ENCODE measurements at places on chromosomes 11 and 22.

GRCh38 chr11:111688013-111688412, 78.2 kb downstream of the PPP2R1B start:
- DNase-seq, result no peak

DNA sequence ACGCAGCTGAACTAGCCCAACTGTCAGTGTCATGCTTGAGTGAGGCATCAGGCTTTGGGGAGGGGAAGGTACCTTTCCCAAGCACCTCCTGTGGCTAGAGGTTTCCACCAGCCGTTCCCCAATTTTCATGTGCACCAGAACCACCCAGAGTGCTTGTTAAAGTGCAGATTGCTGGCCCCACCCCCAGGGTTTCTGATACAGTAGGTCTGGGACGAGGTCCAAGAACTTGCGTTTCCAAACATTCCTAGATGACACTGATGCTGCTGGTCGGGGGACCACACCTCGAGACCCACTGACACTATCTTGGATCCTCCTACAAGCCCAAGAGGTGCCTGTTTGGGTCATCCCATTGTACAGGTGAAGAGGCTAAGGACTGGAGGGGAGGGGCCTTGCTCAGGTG, 59.8 kb downstream of the PDE2A start:
- DNase-seq, result no peak

GRCh38 chr11:77182542-77183430, 54.7 kb downstream of the MYO7A start:
- DNase-seq, result no peak

GRCh38 chr11:10323793-10324170, 18.9 kb downstream of the ADM start:
- no peak for DNase-seq

DNA sequence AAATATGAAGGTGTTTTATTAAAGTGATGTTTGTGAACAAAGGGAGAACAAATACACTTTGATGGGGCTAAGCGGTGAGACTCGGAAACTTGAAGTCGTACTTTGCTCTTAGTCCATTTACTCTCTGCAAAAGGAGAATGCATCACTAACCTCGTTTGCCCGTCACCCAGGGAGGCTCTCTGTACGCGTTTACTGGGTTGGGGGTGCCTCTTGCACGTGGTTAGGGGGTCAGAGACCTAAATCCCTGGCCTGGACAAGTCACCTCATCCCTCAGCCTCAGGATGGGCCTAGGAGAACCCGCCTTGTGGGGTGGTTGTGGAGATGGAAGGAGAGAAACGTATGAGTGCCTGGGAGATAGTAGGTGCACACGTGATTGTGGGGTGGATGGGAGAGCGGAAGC, 803 bp upstream of the IFT27 start:
- no peak for DNase-seq

DNA sequence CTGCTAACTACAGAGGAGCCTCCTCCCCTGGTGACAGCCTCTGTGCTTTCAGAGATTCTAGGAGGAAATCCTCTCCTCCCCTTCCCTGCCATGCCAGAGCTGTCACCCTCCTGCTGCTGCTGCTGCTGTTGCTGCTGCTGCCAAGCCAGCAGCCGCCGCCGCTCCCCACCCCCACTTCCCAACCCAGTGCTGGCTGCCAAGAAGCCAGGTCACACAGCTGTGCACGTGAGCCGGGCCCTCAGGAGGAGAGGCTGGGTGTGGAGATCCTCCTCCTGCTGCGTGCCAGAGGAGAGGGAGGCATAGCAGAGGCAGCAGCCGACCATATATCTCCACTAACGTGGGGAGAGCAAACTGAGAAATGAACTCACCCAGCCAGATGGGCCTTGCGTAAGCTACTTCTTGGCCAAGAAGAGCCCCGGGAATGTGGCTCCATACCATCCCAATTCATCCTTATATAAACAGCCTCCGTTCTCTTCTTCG, 12.4 kb downstream of the CRY2 start:
- no peak for DNase-seq

DNA sequence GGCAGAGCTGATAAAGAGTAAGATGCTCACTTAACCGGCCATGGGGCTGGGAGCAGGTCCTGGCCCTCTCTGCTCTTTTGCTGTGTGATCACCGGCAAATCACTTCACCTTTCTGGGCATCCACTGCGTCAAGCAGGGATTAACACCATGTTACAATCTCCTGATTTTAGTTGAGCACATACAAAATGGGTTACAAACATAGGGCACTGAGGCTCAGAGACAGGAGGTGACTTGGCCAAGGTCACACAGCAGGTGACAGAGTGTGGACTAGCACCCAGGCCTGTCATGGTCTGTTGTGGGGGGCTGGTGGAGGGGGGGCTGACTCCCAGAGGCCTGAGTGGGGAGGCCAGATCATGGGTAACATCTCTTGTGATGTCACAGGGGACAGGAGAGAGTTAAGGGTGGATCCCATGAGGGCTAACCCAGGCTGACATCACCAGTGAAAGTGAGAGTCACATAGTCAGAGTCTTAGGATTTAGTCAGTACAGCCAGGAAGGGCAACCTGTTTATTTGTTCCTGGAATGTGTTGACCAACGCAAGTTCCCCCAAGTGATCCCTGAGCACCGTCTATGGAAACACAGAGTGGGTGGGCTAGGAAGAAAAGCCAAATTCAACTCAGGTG, 27.8 kb downstream of the GDPD5 start:
- no peak for DNase-seq

DNA sequence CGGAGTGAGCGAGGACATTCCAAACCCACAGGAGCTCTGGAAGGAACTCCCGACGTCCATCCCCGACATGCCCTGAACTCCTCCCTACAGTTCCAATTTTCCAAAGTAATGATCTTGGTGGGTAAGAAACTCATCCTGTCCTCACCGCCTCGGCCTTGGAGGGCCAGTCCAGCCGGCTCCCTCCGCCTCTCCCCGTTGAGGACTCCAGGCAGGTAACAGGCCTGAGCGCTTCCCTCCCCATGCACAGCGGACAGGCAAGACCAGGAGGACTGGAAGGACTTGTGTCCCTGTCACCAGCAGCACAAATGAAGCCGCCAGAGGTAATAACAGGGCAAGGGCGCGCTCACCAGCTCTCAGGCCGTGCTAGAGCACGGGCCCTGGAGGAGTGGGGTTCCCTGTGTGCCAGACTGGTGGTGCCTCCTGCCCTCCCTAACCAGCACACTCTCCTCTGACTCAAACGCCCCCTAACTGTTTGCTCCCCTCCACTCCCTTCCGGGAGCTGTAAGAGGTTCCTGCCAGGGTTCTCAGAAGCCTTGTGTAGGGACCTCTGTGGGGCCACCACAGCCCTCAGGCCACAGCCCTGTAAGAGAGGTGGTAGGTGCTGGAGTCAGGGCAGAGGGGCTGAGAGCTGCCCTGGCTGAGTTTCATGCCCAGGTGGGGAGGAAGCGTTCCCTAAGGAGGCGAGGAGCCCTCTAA, 17.1 kb downstream of the OVOL1 start:
- no peak for DNase-seq

DNA sequence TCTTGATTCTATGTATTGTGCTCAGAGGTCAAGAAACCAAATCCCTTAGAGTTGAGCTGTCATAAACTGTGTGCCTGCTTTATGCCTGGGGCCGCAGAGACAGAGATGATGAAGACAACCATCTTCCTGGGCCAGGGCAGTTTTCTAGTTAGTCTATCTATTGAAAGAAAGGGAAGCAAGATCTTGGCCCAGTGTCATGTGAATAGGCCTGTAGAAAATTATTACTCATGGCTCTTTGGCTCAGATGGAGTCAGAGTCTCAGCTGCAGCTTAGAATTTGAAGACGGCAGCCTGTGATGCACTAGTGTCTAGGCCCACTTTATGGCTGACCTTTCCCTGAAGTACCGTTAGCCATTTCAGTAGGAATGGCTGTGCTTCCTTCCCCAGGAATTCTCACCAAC, 112.0 kb downstream of the DBX1 start:
- DNase-seq, result no peak

- DNase-seq, result no peak
These were observed 5.5 kb downstream of the EHD1 start for GRCh38 chr11:64872790-64873488.

GRCh38 chr11:71418643-71419042, 29.6 kb downstream of the DHCR7 start:
- no peak for DNase-seq

- no peak for DNase-seq
These were observed 244.5 kb upstream of the MPPED2 start for GRCh38 chr11:30830681-30831080.

DNA sequence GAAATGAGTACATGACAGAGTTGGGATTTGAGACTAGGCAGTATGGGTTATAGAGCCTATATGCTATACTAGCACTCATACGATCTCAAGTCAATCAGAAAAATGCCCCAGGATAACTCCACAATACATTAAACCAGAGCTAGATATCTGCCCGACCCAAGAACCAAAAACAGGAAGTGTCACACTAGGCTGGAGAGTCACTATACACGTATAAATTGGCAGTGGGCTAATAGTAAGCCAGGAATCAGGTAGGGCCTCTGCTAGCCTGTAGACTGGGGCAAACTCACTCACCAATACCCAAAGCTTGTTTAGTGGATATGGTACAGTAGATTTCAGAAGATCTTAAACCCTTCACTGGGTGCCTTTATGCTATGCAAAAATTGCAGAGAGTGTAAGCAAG, 16.2 kb upstream of the EIF4G2 start:
- no peak for DNase-seq

DNA sequence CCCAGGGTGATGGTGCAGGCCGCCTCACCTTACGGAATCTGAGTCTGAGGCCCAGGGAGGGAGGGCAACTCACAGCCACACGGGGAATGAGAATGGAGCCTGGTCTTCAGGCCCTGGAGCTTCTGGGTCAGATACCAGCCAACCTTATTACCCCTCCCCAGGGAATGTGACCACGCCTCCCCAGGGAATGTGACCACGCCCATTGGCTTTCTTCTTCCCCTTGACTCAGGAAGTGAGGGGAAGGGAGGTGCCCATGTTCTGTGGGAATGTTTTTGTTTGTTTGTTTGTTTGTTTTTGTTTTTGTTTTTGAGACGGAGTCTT, 57.5 kb upstream of the RBFOX2 start:
- DNase-seq, result no peak

DNA sequence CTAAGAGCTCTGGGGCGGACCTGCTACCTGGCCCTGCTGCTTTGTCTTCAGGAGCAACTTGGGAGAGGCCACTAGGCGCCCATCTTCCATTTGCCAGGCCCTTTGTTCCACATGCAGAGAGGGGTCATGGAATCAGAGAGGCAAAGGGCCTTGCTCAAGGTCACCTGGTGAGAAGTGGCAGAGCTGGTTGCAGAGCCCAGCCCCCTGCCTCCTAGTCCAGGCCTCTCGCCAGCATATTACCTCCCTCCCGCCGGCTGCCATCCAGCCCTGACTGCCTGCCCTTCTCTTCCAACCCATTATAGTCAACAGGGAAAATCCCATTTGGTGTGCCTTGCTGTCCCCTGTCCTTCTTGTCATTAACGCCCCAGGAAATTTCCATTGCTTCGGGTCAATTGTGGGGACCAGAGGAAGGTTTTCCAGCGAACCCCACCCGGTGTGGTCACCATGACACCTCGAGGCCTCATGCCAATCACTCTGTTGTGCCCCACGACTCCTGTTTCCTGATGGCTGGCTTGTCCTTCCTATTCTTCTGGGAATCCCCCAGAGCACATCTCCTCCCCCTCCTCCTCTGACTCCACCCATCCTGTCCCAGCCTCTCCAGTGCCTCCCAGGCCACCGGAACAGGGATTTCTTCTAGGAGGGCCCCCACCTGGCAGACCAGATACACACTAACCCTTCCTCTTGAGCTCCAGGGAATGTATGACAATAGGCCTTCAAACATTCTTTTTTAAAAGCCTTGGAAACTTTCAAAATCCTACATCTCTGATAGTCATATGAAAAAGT, 77.0 kb downstream of the NECTIN1 start:
- DNase-seq, result no peak

- no peak for DNase-seq
These were observed 74.1 kb upstream of the CEP126 start for GRCh38 chr11:101840704-101841103.

GRCh38 chr11:35689081-35689996, 26.8 kb downstream of the TRIM44 start:
- no peak for DNase-seq

- no peak for DNase-seq
These were observed 1.8 kb upstream of the RNF169 start for GRCh38 chr11:74746868-74747267.

GRCh38 chr11:119700536-119701346, 28.3 kb downstream of the NECTIN1 start:
- no peak for DNase-seq

- no peak for DNase-seq
These were observed 60.4 kb downstream of the SBF2 start for GRCh38 chr11:10233581-10233980.

GRCh38 chr11:73326929-73327811, 19.1 kb downstream of the ARHGEF17 start:
- no peak for DNase-seq

DNA sequence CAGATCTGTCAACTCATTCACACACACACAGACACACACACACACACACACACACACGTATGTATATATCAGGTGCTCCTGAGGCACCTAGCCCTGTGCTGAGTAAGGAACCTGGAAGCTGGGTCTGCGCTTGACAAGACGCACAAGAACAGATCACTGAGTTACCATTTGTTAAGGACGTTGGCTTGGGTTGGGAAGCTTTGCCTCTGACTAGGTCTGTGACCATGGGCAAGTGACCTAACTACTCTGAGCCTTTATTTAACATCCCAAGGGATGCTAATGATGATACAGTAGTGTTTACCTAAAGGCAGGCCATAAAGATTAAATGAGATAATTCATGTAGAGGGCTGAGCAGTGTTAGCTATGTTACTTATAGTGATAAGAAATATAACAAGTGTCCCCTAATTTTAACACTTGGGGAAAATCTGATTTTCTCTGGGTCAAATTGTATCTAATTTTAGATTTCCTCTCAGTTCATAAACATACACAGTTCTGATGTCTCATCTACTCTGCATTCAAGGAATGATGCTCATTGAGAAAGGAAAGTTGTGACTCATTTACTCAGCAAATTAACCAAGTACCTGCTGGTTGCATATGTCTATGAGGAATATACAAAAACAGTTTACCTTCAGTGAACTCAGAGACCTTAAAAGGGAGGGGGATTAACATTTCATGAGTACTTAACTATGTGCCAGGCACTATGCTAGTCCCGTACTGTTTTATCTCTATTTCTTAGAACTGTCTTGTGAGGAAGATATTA, 13.6 kb downstream of the RNF185 start:
- DNase-seq, result no peak

- no peak for DNase-seq
These were observed 56.3 kb upstream of the SOX6 start for GRCh38 chr11:16412525-16413172.

DNA sequence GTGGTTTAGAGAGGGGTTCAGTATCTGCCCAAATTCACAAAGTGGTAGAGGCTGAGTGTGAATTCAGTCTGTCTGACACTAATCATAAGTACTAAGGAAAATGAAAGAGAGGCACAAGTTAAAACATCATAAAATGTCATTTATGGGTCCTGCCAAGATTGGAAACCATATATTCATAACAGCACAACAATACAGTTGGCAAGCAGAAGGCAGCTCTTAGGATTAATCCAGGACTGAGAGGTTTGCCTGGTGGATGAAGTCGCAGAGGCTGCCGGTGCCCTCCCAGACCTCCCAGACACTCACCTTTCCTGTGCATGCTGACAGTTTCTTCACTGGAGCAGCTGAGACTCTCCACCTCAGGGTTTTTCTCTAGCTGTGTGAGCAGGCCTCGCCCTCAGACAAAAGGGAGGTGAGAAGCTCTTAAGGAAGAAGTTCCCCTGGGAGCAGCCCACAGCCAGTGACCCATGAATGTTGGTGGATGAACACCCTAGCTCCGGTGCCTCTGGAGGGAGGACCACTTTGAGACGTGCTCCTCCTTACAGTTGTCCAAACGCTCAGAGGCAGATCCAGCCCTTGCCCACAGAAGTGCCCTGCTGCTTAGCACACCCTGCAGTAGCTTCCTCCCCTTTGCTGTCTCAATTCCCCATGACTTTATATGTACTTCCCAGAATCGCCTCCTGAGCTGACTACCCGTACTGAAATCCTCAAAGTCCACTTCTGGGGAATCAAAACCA, 43.7 kb downstream of the MAML2 start:
- DNase-seq, result no peak

All from activated naive CD4-positive, alpha-beta T cell treated with anti-CD3 and anti-CD28 coated beads, Interleukin-2, amount 50 U/mL, for 72 hours (primary cell).